PC-3 (cell line): ENCODE measurements at places on chromosomes 5 and 9. TPM values are rescaled to one million over a fixed set of nuclear protein-coding genes. Genes with fewer than 3 reads are reported as not detected.

Gene ZNF300
- 0.18 TPM in 1 of 2 replicates, not detected in the other for total RNA-seq

GRCh38 chr9:98789483-98790133, 6.7 kb downstream of the ANKS6 start:
- peaks cover 8% of the 10 kb centered on the region; the same call in 1 of the 2 replicates for H3K36me3 ChIP-seq
- no peaks in the 10 kb centered on the region for H3K27me3 ChIP-seq
- no peak overlapping the region for H3K4me3 ChIP-seq

- H3K27me3 ChIP-seq = no peaks in the 10 kb centered on the region
- peaks cover 13% of the 10 kb centered on the region for H3K4me1 ChIP-seq
- peak; percentile 9 for DNase-seq
- H3K4me3 ChIP-seq = peak overlapping the region; percentile 66; the same call in 1 of the 2 replicates
- H3K27ac ChIP-seq = peak overlapping the region; percentile 78
Observed at GRCh38 chr5:135034963-135035677, 1.1 kb upstream of the PITX1 start.

GRCh38 chr9:120928483-120929228, 2.1 kb upstream of the TRAF1 start:
- H3K27me3 ChIP-seq = no peaks in the 10 kb centered on the region
- no peak overlapping the region for H3K27ac ChIP-seq
- H3K4me3 ChIP-seq = 0 out of 2 replicates have a peak overlapping the region, but pooled peaks have one; percentile 27
- peaks cover 12% of the 10 kb centered on the region; the same call in 1 of the 2 replicates for H3K4me1 ChIP-seq
- DNase-seq = no peak

DNA sequence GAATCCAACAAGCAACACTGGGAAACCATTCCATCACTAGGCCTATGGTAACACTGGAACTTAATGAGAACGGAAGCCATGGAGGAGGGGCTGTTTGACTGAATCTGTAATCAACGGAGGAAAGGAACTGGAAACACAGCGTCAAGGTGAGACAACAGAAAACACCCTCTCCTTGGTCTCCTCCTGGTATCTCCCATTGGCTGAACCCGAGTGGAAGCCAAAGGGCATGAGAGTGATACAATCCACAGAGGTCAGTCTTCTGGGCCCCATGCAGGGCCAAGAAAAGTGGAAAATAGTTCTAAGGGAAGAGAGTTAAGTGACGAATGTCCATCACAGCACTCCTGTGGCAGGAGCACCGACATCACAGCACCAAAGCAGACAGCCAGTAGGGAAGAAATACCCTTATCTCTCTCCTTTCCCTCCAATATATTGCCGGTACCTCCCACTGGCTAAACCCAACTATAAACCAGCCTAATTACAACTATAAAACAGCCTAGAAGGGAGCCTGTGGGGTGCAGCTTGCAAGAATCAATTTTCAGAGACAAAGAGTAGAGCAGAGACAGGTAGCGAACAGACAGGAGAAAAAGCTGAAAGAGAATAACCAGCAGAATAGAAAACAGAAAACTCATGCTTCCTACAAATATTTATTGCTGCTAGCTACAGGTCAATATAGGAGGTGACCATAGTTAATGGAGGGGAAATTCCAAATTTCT, 107.4 kb upstream of the IFNE start:
- H3K27me3 ChIP-seq = no peaks in the 10 kb centered on the region
- DNase-seq = no peak
- peaks cover 43% of the 10 kb centered on the region for H3K4me1 ChIP-seq
- peak overlapping the region; percentile 92; the same call in 1 of the 2 replicates for H3K27ac ChIP-seq

Gene SARDH
- total RNA-seq = 2.5 and 3.4 TPM in 2 replicates

Gene ELL2
- 72.2 and 82.4 TPM in 2 replicates for total RNA-seq

Gene ROR2
- 0.23 TPM in 1 of 2 replicates, not detected in the other for total RNA-seq

DNA sequence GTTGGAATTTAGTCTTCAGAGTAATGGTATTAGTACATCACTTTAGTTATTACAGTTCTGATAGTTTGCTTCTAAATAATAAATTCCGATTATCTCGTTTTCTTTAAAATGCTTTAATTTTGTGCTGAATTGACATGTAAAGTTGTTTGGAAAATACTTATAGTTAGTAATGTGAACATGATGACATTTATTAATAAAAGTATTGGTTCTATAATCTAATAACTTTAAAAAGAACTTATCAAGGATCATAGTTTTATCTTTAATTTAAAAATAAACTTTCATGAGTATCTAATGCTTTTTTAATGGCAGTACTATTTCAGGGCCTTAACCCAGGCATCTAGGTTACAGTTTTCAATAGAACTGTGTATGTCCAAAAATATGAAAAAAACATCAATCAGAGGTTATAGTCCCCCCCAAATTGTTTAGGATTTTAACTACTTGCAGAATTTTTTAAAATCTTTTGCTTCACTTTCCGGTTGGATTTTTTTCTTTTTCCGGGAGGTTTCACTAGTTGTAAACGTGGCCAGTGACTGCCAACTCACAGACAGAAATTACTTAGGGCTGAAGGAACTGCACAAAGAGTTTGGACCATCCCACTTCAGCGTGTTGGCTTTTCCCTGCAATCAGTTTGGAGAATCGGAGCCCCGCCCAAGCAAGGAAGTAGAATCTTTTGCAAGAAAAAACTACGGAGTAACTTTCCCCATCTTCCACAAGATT, 680 bp downstream of the GPX8 start:
- peak; percentile 70 for DNase-seq
- H3K4me3 ChIP-seq = peak overlapping the region; percentile 91
- H3K4me1 ChIP-seq = peaks cover 6% of the 10 kb centered on the region
- peak overlapping the region; percentile 54 for H3K27ac ChIP-seq
